NCI-H146 (cell line): ENCODE measurements at places on chromosomes 4 and X.

DNA sequence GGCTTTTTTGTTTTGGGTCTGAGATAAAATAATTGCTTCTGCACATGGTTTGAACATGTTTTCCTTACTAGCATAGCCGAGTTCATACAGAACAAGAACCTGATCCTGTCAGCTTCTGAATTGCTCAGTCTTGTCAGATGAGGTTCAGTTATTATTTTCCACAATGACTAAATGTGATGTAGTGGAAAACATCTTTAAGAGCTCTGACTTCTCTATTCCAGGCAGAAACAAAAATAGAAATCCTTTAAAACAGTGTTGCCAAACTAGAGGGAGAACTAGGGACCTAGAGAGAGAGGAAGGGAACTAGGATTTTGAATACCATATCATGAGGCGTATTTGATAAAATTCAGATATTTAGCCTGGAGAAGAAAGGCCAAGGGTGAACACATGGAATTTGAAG, 2.0 kb downstream of the ATP6AP2 start:
- DNase-seq: no peak

DNA sequence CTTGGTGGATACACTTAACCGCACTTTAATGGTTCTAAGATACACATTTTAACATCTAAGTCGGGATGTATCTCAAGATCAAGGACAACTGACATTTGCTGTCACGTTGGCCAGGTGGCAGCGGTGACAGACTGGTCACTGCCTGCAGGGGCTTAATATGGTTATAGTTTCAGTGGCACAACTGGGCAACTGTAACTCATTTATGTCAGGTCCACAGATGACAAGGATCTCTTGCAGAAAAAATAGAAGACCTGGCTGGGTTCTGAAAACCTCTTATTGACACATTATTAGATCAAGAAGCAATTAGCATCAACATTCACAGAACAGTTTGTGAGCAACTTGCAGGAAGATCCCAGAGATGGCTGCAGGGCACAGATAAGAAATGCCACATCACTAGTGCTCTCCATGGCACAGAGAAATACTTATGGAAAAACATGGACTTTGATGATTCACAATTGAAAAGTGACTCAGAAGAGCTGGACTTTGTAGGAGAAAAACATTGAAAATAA, 99.6 kb upstream of the SORBS2 start:
- no peak for DNase-seq

- DNase-seq: no peak
Observed at GRCh38 chrX:1582686-1583437, 8.5 kb upstream of the AKAP17A start.

GRCh38 chr4:169601016-169601771, 11.2 kb downstream of the NEK1 start:
- DNase-seq: no peak

GRCh38 chr4:175385797-175386196, 426.3 kb downstream of the GPM6A start:
- no peak for DNase-seq

GRCh38 chr4:61583696-61584095, 383.6 kb downstream of the ADGRL3 start:
- no peak for DNase-seq

GRCh38 chr4:108940149-108940548, 177.3 kb upstream of the ETNPPL start:
- no peak for DNase-seq

DNA sequence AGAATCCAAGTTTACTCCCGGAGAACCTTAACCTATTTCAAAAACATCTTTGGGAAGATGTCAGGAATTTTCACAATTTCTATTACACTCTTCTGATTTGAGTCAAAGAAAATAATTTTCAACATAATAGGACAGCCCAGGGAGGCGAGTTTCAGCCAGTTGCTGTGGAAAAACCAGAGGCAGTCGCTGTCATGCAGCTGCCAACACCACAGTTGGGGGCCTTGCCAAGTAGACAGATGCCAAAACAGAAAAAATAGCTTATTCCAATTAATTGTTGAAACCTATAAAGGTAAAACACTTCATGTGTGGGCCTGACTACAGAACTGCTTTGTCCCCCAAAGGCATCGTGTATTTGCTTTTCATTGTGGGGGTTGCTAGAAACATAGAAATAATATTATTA, 225.8 kb downstream of the DMD start:
- no peak for DNase-seq

DNA sequence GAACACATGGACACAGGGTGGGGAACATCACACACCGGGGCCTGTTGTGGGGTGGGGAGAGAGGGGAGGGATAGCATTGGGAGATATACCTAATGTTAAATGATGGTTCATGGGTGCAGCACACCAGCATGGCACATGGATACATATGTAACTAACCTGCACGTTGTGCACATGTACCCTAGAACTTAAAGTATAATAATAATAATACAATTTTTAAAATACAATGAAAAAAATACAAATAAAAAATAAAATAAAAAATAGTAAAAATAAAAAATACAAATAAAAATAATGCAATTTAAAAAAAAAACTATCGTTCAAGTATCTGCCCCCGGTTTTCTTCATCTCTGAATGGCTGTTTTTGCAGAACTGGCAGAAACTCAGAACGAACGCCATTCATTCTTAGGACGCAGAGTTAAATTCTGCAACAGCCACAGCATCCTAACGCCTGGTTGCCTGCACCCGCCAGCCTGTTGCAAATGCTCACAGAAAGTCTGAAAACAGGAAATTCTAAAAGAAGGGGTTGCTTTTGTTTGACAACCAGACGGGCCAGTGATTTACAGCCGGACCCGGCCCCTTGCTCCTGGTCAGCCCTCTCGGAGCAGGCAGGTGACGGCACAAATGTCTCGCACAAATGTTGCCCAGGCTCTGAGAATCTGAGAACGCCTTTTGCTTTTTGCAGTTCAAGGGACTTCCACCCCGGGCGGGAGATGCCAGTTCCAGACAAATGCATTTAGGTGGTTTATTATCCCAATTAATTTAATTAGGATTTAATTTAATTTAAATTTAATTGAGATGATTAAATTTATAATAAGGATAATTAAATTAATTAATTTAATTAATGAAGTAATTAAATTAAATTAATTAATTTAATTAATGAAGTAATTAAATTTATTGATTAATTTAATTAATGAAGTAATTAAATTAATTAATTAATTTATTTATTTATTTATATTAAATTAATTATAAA, 47.8 kb downstream of the CRLF2 start:
- DNase-seq: no peak

GRCh38 chr4:108003982-108004515, 14.4 kb downstream of the HADH start:
- no peak for DNase-seq

DNA sequence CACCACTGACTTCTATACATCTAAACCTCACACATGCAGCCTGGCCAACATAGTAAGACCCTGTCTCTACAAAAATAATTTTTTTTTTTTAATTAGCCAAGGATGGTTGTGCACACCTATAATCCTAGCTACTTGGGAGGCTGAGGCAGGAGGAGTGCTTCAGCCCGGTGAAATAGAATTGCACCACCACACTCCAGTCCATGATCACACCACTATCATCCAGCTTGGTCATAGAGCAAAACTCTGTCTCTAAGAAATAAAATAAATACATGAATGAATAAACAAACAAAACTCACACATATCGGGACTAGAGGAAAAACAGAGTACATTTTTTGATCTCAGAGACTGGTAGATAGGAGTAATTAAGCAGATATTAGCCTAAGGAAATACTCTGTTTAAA, 66.6 kb upstream of the PDE5A start:
- no peak for DNase-seq

DNA sequence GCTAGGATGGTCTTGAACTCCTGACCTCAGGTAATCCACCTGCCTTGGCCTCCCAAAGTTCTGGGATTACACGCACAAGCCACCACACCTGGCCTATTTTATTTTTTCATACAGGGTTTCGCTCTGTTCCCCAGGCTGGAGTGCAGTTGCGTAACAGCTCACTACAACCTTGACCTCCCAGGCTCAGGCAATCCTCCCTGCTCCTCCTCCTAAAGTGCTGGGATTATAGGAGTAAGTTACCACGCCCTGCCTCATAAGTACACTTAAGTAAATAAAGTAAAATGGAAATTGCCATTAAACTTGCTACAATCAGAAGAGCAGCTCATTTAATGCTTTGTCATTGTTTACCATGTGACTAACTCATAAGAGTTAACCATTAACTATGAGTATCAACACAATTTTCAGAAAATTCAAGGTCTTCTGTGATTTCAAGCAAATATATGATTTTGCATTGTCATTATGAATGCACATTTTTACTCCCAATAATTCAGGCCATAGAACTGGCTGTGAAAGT, 12.3 kb downstream of the UGDH start:
- no peak for DNase-seq

DNA sequence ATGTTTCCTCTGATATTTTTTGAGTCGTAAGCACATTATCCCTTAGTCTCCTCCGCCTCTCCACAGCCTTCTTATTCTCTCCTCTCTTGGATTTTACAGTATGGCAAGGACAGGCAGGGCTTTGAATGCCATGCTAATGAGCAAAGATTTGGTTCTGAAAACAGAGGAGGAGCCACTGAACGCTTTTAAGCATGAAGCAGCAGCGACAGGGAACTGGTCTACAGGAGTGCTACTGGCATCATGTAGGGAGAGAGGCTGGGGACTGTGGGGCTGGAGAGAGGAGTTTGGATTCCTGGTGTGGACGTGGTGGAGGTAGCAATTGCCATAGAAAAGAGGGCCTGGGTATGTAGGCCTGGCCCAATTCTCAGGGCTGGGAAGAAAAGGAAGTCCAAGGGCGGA, 4.6 kb upstream of the CD99L2 start:
- DNase-seq: no peak

GRCh38 chr4:104722467-104722866, 227.8 kb upstream of the CXXC4 start:
- no peak for DNase-seq

DNA sequence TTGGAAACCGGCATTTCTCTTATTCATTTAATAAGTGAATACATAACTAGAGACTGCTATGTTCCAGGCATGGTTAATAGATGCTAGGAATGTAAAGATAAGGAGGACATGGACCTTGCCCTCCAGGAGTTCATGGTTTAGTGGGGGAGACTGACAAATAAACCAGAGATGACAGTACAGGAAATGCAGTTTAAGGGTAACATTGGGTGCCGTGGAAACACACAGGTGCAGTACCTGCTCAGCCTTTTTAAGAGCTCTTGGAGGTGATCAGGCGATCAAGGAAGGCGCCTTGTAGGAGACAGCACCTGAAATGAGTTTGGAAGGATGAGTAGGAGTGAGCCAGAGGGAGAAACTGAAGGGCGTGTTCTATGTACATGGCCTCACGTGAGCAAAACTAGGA, 145.8 kb downstream of the AASDH start:
- DNase-seq: no peak

DNA sequence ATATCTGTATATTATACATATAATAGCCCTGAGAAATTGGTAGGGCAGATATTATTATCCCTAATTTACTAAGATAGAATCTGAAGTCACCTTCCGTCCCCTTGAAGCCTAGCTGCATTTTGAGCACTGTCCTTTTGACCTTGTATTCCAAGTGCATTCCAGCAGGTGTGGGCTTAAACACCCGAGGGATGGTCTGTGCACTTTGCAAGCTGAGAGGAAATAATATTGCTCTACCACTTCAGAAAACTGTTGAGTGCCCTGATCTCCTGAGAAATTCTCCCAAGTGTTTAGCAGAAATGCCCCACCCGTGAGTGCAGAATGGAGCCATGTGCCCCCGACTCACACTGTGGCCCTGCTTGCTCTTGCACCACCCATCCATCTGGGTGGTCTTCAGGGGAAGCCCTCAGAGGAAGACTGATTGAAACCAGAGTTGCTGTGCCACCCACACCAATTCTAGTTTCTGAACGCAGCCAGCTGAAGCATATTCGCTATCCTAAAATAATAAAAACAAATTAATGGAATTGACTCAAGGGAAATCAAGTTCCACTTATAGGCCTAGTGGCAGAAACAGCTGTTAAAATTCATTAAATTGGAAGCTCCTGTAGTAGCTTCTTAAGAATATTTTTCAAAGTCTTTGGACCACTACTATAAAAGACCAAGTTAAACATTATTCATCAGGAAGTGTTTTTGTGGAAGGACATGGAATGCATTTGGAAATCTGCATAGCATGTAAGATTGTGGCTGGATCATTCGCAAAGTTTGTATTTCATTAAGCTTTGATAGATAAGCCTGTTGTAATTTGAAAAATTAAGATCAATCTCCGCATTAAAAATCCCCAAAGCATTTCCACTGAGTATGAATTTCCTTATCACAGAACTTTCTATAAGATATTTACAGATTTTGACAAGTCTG, 41.3 kb upstream of the PRKG2 start:
- no peak for DNase-seq

DNA sequence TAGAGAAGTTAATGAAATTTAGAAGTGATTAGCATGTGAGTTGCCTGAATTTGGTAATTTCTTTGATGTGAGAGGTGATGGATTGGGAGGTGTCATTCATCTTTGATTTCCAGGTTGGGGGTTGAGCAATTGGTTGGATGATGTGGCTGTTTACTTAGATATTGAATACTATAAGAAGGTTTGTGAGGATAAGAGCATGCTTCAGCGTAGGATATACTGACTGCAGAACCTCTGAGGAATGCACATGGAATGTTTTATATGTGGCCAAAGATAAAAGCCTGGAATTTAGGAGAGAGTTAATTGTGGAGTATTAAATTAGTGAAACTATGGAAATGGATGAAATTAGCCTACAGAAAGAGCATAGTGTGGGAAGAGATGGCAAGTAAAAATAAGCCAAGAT, 165.4 kb upstream of the MAD2L1 start:
- DNase-seq: no peak

DNA sequence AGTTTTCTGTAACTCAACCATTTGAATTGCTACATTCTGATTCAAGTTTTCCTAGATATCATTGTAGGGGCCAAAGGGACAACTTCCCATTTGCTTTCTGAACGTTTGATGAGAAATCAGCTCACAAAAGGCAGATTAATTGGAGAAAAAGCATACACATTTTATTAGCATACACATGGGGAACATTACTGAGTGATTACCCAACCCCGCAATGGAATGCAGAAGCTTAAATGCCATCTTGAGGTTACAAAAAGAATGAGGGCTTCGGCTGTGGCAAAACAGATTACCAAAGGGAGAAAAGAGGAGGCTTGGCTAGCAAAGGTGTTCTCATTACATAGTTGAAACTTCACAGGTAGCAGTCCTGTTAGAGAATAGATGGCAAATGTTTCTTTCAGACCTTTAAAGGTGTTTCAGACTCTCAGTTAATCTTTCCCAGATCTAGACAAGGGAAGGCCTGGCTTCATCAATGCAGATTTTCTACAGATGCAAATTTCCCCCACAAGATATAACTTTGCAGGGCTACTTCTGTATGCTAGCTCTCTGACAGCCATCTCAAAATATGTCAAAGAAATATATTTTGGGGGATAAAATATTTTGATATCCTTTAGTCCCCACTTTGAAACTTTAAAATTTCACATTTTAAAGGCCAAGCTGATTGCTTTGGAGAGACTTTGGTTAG, 26.5 kb upstream of the HERC6 start:
- DNase-seq: no peak

GRCh38 chrX:27309406-27309805, 153.7 kb downstream of the PPP4R3C start:
- DNase-seq: no peak

DNA sequence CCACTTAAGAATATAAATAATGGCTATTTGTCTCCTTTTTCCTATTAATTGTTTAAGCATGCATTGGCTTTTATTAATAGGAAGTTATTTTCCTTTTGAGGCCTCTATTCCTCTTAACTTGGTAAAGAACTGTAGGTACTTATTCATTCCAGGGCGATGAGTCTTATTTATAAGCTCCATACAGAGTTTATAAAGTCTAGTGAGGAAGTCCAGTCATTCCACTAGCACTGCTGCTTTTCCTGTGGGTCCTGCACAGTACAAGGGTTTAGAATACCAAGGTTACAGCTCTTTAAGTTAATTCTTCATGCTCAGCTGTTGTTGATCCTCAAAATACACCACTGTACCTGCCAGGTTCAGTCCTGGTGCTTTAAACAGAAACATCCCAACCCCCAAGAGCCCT, 28.5 kb upstream of the WNK3 start:
- no peak for DNase-seq
